CD4-positive, alpha-beta T cell treated with Interleukin-12 subunit alpha and Interleukin-12 subunit beta, for 1 hour (primary cell): ENCODE measurements at places on chromosomes 2 and 18.
A peak's percentile ranks its signal among the peaks of the same experiment; 100 is the strongest.

GRCh38 chr2:150625303-150625702, 137.8 kb upstream of the RND3 start:
- DNase-seq = no peak

GRCh38 chr18:79917169-79917852, 34.1 kb downstream of the SLC66A2 start:
- DNase-seq = no peak

GRCh38 chr2:174846941-174847938, 83.0 kb upstream of the CHRNA1 start:
- DNase-seq = peak; percentile 32

- DNase-seq = no peak
Measured at GRCh38 chr2:151904807-151905206, 76.6 kb upstream of the ARL5A start.

DNA sequence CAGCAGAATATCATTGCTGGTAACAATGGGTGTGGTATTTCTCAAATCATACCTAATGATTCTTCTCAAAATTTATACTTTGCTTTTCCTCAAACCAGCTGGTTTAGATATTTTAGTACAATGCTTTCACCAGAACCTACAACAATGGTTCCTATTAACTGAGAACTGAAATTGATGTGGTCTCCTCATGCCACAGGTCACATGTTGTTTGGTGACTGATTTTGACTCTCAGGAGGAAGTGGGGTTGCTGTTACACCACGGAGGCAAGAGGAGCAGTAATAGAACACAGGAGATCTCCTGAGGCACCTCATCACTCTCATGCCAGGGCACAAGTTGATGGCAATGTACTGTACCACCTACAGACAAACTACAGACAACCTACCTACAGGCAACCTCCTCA, 3.0 kb upstream of the CEP68 start:
- DNase-seq = peak; percentile 54

GRCh38 chr2:55014962-55015939, 35.0 kb downstream of the RTN4 start:
- peak; percentile 65 for DNase-seq

- DNase-seq = no peak
Measured at GRCh38 chr2:128817171-128817570, 498.5 kb upstream of the HS6ST1 start.

DNA sequence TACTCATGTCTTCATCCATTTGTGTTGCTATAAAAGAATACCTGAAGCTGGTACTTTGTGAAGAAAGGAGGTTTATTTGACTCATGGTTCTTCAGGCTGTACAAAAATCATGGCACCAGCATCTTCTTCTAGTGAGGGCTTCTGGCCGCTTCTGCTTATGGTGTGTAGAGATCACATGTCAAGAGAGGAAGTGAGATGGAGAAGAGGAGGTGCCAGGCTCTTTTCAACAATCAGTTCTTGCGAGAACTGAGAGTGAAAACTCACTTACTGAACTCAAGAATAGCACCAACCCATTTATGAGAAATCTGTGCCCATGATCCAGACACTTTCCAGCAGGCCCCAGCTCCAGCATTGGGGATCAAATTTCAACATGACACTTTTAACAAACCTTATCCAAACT, 30.0 kb upstream of the BARD1 start:
- DNase-seq = no peak

- DNase-seq = no peak
Measured at GRCh38 chr18:45889419-45890064, 64.1 kb downstream of the SIGLEC15 start.
